ENCODE measurements at places on chromosomes 11 and 22.

DNA sequence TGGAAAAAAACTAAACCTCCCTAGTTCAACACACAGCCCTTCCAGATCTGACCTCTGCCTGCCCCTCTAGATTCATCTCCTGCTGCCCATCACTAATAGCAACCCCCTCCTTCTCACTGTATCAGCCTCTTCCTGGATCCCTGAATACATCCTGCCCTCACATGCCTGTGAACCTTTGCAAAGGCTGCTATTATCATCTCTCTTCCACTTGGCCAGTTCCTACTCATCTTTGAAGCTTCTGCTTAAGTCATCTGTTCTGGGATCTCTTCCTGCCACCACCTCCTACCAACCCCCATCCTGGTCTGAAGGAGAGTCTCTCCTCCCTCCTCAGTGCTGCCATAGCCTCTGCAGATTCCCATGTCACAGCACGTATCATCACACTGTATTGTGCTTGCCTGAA, 38.0 kb upstream of the AMOTL1 start:
- DNase-seq, result no peak

DNA sequence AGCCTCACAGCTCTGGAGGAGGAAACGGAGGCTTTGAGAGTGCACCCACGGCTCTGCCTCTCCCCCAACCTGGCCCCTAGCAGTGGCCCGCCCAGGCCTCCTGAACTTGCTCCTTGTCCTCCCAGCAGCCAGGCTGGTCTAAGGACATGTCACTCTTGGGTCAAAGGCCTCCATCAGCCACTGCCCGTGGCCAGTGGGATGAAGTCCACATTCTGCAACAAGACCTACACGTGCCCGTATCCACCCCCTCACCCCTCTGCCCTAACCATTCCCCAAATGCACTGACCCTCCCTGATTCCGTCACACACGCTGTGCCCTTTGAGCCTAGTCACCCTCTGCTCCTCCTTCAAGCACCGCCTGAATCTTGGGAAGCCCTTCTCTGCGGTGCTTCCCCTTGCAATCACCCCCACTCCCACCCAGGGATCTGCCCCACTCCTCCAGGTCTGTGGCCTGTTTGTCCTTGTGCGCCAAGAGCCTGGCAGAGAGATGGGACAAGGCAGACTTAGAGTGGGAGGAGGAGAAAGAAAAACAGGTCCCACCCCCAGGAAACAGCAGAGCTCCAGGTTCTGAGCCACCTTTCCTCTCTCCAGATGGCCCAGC, 37.5 kb upstream of the TEF start:
- no peak for DNase-seq

DNA sequence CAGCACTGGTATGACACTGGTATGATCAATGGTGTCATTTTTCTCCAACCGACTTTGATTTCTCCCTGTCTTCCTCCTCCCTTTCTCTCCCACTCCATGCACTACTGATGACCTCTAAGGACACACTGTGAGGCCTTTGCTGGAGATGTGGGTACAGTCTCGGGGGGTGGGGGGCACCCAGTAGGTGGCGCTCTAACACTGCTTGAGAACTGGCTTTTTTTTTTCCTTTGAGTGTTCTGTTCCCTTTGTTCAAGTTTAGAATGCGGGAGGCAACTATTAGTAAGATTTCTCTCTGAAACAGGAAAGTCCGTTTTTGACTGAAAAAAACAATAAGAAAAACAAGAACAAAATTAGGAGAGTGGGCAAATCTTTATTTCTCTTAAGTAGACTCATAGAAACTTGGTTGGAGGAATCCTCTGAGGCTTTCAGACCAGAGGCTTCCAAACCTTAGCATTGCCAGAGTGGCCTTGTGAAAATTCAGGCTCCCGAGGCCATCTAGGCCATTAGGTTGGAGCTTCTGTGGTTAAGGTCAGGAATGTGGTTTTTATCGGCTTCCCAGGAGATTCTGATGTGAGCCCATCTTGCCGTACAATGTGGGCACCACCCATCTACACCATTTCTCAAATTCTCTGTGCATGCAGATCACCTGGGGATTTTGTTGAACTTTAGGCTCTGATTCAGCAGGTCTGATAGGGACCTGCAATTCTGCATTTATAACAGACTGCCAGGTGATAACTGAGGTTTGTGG, 43.2 kb downstream of the PANX1 start:
- DNase-seq, result no peak

GRCh38 chr11:1225386-1226225, 2.7 kb downstream of the MUC5B start:
- no peak for DNase-seq

DNA sequence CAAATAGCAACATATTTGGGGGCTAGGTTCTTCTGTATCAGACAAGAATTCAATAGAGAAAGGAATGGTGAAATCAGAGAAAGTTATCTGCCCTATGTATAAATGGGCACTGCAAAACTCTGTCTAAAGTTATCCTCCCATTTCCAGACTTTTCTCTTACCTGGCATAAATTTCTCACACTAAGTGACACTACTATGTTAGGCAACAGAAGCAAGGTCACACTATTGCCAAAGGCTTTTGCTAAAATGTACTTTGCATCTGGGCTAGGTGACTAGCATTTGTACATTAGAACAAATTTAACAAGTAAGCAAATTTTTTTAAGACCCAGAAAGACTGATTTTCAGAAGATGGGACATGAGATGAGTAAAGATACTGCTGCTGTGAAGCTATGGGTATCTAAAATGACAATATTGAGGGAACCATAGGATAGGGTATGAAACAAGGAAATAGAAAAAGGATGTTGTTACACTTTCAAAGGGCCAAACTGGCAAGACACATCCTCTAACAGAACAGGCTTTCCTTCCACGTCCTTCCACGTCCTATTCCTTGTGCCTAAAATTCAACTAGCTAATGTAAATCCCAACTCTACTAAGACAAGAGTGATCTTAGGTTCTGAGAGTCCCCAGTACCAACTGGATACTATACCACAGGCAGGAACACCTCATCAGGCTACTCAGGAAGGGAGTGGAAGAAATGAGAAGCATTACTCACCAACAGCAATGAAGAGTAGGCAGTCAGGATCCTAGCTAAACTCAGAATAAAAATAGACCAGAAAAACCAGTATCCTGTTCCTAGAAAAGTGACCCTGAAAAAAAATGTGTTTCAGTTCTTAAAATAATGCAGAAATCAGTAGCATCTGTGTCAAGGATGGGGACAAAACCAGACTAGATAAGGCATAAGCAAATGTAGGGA, 22.6 kb downstream of the GDPD4 start:
- no peak for DNase-seq

GRCh38 chr22:29727131-29727523, 7.3 kb downstream of the CABP7 start:
- DNase-seq, result no peak

DNA sequence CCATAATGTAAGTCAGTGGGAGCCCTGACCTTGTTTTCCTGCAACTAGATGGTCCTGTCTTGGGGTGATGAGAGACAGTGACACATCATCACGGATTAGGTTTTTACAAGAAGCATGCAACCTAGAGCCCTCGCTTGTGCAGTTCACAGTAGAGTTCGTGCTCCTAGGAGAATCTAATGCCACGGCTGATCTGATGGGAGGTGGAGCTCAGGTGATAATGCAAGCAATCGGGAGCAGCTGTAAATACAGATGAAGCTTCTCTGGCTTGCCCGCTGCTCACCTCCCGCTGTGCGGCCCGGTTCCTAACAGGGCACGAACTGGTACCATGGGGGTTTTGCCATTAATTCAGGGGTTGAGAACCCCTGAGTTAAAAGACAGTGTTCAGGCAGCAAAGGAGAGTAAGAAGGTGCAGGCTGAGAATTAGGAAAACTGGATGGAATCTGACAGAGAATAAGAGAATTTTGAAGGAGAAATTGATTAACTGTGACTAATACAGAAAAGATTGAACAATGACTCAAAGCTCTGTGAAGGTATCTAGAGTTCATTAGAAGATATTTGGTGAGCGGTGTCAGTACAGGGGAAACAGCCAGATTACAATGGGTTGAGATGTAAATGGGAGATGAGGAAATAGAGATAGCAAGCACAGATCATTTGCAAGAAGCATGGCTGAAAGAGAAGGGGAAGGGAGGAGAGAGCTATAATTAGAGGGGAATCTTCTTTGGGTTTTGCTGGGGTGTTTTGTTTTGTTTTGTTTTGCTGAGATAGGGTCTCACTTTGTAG, 21.0 kb downstream of the WEE1 start:
- no peak for DNase-seq

DNA sequence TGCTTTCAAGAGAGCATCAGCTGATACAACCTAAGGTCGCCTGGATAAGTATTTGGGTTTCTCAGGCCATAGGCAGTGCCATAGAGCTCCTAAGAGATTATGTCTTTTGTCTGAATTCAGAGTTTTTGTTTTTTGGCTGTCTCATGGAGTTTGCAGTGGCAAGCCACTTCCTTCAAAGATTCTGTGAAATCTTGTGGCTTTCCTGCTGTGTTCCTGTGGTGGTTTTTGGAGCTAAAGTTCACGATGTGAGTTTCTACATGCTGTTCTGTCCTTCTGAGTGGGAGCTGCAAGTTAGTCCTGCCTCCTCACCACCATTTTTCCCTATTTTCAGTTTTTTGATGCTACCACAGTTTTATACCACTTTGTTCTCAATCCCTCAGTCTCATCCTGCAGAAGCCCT, 111.4 kb downstream of the COMMD9 start:
- no peak for DNase-seq

GRCh38 chr11:45527898-45528297, 137.5 kb downstream of the CHST1 start:
- DNase-seq, result no peak

GRCh38 chr11:33682446-33682845, 18.2 kb downstream of the C11orf91 start:
- no peak for DNase-seq

DNA sequence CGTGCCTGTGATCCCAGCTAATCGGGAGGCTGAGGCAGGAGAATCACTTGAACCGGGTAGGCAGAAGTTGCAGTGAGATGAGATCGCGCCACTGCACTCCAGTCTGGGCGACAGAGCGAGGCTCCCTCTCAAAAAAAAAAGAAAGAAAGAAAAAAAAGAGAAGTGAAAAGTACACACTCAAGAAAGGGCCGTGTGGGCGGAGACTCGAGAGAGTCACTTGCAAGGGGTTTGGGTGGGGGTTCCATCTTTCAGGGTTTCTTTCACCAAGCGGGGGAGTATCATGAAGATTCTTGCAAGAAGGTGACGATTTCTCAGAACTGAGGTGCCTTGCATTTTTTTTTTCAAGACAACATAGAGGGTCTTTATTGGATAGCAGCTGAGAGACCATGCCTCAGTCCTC, 4.0 kb upstream of the IFITM5 start:
- no peak for DNase-seq

DNA sequence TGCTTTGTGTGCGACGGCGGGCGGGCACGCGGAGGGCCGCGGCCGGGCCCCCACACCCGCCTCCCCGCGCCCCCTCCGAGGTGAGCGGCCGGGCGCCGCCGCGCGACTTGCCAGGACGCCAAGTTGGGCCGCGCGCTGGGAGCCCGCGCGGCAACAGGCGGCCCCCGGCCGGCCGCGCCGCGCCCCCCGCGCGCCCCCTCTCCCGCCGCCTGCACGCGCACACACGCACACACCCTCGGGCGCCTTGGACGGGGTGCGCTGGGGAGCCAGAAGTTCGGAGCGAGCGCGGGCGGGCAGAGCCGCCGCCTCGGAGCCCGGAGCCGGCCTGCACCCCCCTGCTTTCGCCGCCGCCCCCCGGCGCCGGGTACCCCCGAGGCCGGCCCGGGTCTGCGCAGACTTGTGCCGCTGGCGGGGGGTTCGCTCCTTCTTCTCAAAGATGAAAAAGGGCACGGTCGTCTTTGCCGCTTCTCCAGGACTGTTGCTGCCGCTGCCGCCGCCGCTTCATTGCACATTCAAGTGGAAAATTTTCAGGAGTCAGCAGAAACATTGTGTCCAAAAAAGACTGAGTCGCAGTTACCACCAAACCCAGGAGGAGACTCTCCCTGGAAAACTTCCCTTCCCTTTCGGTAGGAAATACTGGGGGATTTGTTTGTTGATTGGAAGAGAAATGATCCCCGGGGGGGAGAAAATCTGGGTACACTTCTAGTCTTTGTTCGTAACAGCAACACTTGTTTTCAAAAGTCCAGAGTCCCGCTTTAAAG, 895 bp downstream of the TEAD1 start:
- no peak for DNase-seq

DNA sequence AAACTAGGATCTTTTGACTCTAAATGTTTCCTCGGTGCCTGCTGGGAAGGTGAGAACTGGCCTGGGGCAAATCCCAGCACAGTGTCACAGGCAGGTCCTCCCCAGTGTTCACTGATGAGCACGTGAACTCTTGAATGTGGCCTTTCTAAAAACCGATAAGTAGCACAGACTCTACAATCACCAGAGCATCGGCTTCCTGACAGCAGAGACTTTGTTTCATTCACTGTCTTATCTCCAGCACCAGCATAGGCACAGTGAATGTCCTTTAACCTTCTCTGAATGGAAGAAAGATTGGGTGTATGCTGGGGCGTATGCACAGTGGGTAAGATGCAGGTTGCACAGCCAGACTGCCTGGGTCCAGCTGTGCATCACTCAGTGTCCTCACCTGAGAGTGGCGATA, 59.3 kb upstream of the EIF3D start:
- DNase-seq, result no peak

DNA sequence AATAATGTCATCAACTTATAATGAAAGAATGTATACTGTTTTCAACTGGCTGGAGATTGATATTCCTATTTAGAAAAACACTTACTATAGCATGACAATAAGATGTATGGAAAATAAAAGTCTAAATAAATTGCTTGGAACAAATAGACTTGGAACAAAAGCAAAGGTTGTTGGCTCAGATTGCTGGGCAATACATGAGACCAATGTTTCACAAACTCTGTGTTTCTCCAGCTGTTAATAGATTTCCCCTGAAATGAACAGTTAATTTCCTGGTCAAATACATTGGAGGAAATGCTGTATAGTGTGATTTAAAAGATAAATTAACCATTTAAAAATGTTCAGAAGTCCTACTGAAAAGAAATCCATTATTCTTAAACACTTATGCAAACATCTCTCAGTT, 40.1 kb upstream of the CTSC start:
- DNase-seq, result no peak

- DNase-seq, result no peak
Observed at GRCh38 chr22:41531715-41532477, 12.4 kb downstream of the POLR3H start.

- no peak for DNase-seq
Observed at GRCh38 chr22:22716136-22716665, 71.8 kb downstream of the GGTLC2 start.

GRCh38 chr11:98434296-98434695, 586.5 kb upstream of the CNTN5 start:
- no peak for DNase-seq

DNA sequence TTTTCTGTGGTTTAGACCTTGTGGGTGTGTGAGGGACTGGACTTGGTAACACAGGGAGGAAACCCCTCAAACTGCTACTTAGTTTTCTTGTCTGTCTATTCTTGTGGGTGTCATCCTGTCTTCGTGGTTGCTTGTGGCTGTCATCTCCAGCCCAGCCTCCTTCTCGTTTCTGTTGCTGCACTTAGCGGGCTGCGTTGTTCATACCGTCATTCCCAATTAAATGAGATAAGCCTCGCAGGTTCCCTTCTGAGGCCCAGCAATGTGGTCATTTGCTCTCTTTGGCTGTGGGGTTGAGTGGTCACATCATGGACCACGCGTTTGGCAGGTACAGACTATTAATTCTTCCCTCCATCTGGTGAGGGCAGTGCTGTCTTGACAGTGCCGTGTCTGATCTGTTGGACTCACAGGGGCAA, 18.8 kb downstream of the PANX1 start:
- no peak for DNase-seq

GRCh38 chr11:67410984-67411784, 4.3 kb upstream of the CARNS1 start:
- no peak for DNase-seq

GRCh38 chr11:106879832-106880546, 138.3 kb downstream of the GUCY1A2 start:
- no peak for DNase-seq

All from SK-N-MC (cell line).